Cerebellar cortex (tissue), 1 donor: ENCODE measurements at places on chromosomes 16 and 17.

DNA sequence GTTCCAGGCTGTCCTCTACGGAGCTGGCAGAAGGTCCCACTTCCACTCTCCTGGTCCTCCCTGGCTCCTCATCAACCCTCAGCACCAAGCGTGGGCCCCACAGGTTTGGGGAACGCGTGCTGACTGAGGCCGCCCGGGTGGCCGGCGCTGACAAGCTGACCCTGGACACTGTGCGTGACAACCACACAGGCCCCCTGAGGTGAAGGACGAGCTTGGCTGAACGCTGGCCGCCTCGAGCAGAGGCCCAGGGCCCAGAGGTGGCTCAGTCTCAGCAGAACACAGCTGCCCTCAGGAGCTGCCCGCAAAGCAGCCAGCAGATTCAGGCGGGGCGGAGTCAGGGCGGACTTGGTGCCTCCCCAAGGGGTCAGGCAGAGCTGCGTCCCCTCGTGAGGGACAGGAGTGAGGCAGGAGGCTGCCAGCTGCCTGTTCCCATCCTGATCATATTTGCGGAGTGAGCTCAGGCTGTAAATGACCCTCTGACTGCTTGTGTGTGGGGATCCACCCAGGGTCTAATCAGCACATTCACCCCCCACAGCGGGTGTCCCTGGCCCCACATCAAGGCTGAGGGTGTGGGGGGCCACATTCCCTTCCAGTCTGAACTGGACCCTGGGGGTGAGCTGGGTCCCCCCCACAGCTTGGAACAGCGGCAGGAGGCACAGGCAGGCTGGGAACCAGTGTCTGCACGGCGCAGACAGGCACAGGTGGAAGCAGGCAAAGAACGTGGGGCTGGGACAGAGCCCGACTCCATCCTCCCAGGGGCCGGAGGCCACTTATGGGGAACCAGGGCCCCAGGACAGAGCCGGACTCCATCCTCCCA is 105.1 kb upstream of the METRNL start:
- DNase-seq: no peak

DNA sequence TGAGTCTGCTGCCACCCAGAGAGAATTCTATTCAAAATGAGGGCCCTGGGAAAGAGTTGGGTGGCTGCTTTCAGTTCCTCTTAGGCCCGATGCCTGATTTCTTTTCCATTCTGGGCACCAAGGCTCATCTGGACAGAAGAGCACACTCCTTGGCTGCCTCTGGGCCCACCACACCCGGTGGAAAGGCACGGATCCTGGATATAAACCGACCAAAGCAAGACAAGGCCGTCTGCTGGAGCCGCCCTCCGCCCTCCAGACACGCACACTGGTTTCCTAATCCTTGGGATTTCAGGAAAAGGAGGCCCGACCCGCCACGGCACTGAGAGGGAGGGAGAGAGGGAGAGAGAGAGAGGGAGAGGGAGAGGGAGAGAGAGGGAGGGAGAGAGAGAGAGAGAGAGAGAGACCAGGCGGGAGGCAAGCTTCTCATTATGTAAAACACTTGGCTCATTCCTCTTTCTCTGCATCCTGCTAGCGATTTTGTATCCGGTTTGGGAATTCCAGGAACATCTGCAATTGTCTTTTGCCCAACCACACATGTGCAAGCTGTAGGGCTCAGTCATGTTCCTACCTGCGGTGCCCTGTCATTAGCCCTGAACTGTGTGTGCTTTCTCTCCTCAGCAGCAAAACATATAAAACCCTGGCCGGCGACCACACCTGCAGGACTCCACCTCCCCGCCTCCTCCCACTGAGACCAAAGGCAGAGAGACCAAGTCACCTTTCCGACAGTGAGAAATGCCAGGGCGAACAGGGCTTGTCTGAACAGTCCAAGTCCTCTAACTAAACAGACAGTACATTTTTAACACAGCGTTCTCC is 347.2 kb downstream of the SOX9 start:
- no peak for DNase-seq

- no peak for DNase-seq
Observed at GRCh38 chr16:85335584-85336491, 223.6 kb upstream of the CIBAR2 start.

DNA sequence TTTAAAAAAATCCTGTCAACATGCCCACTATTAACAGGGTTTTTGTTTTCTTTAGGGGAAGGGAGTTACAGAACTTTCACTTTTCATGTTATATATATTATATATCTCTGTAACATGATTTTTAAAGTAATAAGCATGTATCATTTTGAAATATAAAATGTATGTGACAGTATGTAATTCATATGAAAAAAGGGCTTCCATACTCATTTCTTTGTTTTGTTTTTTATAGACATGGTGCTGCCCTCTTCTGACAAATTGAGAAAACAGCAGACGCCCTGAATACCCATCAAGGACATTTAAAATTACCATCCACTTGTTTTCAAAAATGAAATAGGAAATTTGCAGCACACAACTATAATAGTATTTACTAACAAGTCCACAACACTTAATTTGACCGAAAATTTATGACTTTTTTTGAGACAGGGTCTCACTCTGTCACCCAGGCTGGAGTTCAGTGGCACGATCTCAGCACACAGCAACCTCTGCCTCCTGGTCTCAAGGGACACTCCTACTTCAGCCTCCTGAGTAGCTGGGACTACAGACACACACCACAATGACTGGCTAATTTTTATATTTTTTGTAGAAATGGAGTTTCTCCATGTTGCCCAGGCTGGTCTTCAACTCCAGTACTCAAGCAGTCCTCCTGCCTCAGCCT is 30.4 kb downstream of the CFDP1 start:
- DNase-seq: peak; percentile 61

DNA sequence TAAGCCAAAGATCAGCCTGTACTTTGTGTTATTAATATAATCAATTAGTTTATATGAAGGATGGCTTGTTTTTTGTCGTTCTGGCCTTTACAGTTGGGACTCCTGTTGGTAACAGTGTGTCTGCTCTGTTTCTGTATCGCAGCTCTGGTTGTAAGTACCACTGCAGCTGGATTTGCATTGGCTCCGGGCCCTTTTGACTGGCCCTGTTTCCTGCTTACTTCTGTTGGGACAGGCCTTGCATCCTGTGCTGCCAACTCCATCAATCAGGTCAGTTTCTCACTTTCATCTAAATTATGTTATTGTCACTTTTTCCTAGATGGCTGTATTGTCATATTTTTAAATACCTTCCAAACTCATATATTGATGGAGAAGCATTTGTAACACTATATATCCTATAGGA is 32.7 kb downstream of the COX10 start:
- no peak for DNase-seq
